ENCODE measurements at places on chromosomes 7 and 10.

- no peak for DNase-seq
Measured at GRCh38 chr7:99219185-99219767, 11.4 kb upstream of the KPNA7 start.

DNA sequence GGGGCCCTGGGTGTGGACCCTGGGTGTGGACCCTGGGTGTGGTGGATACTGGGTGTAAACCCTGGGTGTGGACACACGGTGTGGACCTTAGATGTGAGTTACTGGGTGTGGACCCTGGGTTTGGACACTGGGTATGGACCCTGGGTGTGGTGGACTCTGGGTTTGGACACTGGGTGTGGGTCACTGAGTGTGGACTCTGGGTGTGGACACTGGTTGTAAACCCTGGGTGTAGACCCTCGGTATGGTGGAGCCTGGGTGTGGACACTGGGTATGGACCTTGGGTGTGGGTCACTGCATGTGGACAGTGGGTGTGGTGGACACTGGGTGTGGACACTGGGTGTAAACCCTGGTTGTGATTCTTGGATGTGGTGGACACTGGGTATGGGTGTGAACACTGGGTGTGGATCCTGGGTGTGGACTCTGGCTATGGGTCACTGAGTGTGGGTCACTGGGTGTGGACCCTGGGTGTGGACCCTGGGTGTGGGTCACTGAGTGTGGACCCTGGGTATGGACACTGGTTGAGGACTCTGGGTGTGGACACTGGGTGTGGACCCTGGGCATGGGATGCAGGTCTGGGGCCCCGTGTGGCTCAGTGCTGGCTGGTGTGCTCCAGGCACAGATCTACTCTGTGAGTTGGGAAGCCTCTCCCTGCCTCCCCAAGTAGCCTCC, 356.2 kb downstream of the GLRX3 start:
- no peak for DNase-seq

GRCh38 chr10:124448696-124449169, 1.1 kb downstream of the NKX1-2 start:
- DNase-seq, result no peak

- DNase-seq, result no peak
Measured at GRCh38 chr10:82801289-82801688, 926.3 kb downstream of the NRG3 start.

- peak; percentile 64 for DNase-seq
Measured at GRCh38 chr7:95434557-95435421, at the start of gene PON2. Gene PON2 (minus strand): TSS chr7:95435028. CDS start chr7:95434951, 77 bp downstream.

- DNase-seq, result no peak
Measured at GRCh38 chr7:29854257-29854938, 48.1 kb downstream of the WIPF3 start.

DNA sequence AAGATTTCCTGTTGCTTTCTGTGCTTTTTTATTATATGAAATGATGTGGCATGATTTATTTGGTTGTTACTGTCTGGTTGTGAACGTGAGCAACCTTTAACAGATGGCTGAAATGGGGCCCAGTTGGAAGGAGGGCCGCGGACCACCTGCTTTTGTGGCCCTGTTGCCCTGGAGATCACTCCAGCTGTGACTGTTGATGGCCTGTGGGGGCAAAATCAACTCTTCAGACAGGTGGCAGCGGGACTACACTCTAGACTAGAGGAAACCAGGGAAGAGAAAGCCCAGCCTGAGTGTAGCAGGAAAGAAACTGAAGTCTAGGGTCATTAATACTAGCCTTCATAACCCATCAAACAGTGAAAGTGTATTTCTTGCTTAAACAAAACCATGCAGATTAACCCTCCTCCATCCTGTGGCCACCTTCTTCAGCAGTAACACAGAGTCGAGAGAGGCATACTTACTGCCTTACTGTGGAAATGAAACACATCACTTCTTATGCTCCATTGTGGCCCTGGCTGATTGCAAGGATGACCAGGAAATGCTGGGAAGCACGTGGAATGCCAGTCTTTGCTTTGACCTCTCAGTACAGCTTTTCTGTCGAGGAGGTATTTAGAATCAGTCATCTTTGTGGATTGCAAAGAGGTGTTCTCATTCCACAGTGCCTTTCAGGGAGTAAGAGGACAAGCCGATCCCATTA, 80.5 kb downstream of the CCNY start:
- no peak for DNase-seq

GRCh38 chr7:44547536-44548231, 6.6 kb upstream of the NPC1L1 start:
- DNase-seq, result no peak

DNA sequence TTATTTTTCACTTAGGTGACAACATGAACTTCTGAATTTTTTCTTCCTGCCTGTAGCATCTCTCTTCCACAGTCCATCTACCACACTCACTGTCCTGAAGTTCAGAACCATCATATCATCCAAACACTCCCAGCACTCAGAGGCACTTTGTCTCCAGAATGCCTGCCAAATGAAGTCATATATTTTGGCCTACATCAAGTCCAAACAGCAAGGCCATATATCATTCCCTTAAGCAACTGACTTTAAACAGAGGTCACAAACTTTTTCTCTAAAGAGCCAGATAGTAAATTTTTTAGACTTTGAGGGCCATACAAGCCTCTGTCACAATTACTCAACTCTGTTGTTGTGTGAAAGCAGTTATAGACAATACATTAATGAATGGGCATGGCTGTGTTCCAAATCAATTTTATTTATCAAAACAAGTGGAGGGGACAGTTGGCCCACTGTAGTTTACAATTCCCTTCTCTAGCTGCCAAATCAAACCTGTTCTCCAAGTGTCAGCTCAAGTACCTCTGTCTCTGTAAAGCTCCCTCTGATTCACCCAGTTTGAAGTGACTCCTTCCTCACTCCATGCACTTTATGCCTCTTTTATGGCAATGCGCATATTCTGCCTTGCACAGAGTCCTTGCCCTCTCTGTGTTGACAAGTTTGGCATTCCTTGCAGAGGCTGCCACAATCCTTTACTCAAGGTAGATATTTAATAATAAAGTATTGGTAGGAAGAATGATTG, 305.7 kb downstream of the FZD1 start:
- no peak for DNase-seq

GRCh38 chr10:14478604-14479003, 147.9 kb upstream of the FRMD4A start:
- DNase-seq, result peak; percentile 19

DNA sequence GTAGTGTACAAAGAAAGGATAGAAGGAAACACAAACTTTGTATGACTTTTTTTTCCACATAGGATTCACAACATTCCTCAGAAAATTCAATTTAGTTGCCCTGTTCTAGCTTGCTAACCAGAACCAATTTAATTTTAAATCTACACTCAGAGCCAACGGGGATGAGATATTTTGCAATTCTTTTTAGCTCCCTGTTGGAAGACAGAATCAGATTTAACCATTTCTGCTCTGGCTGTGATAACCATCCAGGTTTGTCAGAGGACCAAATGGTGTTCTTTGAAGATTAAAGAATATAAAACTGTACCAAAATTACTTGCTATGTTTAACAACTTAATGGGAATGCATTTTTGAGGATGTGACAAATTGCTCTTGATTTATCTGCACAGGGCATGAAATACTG, 319.7 kb downstream of the HPSE2 start:
- no peak for DNase-seq

- DNase-seq, result no peak
Measured at GRCh38 chr10:114911052-114911711, 26.8 kb upstream of the TRUB1 start.

GRCh38 chr10:6787091-6787490, 207.0 kb upstream of the PRKCQ start:
- DNase-seq, result no peak

DNA sequence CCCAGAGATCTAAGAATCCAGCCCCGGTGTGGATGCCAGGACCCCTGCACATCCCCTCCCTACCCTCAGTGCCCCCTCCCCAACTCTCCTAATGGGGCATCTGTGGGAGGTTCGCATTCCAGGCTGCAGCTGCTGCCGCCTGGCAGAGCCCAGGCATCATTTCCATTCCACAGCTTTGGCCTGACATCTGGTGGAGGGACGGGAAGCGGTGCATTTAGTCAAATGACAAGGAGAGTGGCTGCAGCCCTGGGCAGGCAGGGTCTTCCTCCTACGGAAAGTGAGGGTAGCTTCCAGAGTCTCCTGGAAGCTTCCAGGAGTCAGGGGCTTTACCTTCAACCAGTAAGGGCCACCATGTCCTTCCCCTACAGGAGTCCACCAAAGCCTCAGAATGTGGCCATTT, 30.8 kb downstream of the PRLHR start:
- no peak for DNase-seq

GRCh38 chr10:2837674-2838073, 229.7 kb upstream of the PFKP start:
- no peak for DNase-seq

DNA sequence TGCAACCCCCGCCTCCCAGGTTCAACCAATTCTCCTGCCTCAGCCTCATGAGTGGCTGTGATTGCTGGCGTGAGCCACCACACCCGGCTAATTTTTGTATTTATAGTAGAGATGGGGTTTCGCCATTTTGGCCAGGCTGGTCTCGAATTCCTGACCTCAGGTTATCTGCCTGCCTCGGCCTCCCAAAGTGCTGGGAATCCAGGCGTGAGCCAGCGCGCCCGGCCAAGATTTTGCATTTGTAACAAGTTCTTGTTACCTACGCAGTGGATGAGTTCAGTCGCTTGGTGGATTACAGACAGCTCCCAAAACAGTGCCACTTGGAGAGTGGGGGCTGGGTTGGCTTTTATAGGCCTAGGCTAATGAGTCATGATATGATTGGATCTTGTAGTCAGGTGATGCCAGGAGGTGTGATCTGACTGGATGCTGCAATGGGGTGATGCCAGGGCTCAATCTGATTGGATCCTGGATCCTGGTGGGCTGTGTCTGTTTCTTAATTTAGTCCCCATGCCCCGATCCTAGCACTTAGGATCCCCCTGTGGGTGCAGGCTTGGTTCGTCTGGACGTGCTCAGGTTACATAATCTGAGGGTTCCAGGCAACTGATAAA, 20.3 kb downstream of the SBDS start:
- no peak for DNase-seq

GRCh38 chr10:113199459-113199858, 249.4 kb downstream of the TCF7L2 start:
- no peak for DNase-seq

- no peak for DNase-seq
Measured at GRCh38 chr10:104323760-104324201, 14.5 kb downstream of the ITPRIP start.

- no peak for DNase-seq
Measured at GRCh38 chr7:149443523-149443922, 17.3 kb downstream of the ZNF777 start.

- no peak for DNase-seq
Measured at GRCh38 chr7:27141137-27141922, 2.2 kb downstream of the HOXA5 start.

DNA sequence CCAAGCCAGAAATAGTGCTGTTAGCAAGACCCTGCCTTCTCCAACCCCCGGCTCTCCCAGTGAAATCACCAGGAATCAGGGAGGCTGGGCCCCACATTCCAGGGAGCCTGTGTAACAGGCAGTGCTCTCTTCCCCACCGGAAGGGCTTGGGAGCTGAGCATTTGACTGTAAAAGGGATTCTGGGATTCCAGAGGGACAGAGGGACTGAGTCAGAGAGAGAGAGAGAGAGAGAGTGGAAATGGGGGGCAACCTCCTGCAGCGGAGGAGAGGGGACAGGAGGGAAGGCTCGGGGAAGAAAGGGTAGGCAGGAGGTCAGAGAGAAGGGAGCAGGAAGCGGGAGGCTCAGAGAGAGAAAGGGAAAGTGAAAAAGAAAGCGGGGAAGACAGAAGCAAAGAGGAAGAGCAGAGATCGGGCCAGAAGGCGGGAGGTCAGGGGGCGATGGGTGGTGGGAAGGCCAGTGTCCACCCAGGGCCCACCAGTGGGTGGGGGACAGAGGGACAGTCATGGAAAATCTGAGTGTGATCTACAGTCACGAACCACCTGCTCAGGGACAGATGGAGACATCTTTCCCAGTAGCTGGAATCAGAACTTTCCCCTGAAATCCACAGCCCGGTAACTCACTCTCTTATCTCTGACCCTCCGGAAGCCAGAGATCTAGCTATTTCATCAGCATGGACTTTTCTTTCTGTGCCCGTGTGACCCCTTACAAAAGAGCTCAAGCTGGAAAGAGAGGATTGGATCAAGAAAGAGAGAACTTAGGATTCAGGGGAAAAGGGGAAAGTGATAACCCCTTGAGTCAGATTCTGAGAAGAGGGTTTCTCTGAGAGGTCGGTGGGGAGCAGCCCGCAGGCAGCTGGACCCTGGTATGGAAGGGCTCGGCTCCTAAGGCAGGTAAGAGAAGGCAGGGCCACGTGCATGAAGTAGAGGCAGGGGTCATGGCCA, 4.6 kb upstream of the SERPINE1 start:
- DNase-seq, result no peak

DNA sequence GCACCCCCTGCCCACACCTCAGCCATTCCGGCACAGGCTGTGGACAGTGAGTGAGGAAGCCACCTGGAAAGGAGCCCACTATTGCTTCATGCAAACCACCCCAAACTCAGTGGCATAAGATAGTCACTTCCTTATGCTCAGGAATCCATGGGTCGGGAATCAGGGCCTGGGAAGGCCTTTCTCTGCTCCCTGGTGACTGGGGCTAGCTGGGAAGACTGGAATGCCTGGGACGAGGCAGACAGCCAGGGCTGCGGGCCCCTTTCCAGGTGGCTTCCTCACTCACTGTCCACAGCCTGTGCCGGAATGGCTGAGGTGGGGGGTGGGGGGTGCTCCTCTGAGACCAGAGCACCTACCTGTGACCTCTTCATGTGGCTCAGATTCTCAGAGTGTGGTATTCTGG, 74.1 kb upstream of the GRB10 start:
- DNase-seq, result no peak

DNA sequence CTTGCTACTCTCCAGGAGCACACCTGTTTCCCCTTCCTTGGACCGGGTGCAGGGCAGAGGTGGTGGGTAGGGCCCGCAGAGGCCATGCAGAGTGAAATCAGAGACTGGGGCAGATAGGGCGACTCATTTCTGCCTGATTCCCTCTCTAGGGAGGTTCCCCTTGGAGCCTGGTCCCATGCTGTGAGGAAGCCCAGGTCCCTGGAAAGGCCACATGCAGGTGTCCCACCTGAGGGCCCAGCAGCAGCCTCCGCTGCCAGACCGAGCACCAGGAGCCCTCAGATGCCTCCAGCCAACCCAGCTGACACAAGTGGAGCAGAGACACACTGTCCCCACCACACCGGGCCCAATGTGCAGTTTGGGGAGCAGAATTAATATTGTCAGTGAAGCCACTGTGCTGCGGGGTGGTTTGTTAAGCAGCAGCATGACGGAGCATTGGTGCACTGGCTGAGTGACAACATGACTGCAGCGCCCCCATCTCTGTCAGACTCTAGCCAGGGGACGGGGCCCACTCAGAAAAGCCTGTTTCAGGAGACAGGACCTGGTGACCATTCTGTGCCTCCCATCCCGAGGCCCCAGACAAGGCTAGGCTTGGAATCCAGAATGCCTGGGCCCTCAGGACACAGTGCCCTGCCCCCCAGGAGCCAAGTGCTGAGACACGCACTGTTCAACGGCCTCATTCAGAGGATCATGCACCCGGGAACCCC, 30.4 kb upstream of the RET start:
- no peak for DNase-seq
